ENCODE measurements at places on chromosomes 4 and X.

DNA sequence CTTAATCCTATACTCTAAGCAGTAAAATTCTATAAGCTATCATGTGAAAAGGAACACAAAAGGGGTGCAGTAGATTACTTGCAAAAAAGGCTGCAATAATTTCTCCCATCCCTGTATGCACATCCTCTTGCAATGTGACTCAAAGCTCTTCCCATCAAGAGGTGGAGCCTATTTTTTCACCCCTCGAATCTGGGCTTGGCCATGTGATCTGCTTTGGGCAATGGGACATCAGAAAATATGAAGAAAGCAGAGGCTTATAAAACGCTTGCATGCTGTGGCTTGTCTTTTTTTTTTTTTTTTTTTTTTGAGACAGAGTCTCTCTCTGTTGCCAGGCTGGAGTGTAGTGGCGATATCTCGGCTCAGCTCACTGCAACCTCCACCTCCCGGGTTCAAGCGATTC is 33.0 kb downstream of the GEMIN8 start:
- no peak for DNase-seq

- no peak for DNase-seq
These were observed 680.7 kb upstream of the BOD1L1 start for GRCh38 chr4:14308229-14308651.

DNA sequence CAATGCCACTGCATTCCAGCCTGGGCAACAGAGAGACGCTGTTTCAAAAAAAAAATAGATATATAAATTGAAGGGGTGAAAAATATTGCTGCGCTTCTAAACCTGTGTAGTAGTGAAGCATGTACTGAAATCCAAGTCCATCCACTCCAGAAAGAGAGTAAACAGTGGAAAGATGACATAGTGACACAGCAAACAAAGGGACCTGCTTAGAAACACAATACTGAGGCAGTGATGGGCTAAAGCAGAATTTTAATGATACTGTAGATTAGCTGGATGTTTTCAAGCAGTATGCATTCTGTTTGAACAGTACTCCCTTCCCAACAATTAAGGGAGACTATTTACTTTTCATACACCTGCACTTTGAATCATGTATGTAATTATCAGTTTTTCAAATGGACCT is 42.5 kb downstream of the TFDP3 start:
- DNase-seq: no peak

GRCh38 chr4:7462509-7462971 is 27.8 kb upstream of the PSAPL1 start:
- DNase-seq: no peak

GRCh38 chr4:20431543-20431951 is 179.8 kb downstream of the SLIT2 start:
- DNase-seq: no peak

- DNase-seq: no peak
These were observed 146.0 kb downstream of the TMEM144 start for GRCh38 chr4:158356301-158356700.

Measured in HEK293T (cell line).